ENCODE measurements at places on chromosomes 4 and X. TPM values are rescaled to one million over a fixed set of nuclear protein-coding genes. Genes with fewer than 3 reads are reported as not detected.

PLK4 gene
- total RNA-seq, result 5.8 TPM

XAGE3 gene
- total RNA-seq, result not detected

DNA sequence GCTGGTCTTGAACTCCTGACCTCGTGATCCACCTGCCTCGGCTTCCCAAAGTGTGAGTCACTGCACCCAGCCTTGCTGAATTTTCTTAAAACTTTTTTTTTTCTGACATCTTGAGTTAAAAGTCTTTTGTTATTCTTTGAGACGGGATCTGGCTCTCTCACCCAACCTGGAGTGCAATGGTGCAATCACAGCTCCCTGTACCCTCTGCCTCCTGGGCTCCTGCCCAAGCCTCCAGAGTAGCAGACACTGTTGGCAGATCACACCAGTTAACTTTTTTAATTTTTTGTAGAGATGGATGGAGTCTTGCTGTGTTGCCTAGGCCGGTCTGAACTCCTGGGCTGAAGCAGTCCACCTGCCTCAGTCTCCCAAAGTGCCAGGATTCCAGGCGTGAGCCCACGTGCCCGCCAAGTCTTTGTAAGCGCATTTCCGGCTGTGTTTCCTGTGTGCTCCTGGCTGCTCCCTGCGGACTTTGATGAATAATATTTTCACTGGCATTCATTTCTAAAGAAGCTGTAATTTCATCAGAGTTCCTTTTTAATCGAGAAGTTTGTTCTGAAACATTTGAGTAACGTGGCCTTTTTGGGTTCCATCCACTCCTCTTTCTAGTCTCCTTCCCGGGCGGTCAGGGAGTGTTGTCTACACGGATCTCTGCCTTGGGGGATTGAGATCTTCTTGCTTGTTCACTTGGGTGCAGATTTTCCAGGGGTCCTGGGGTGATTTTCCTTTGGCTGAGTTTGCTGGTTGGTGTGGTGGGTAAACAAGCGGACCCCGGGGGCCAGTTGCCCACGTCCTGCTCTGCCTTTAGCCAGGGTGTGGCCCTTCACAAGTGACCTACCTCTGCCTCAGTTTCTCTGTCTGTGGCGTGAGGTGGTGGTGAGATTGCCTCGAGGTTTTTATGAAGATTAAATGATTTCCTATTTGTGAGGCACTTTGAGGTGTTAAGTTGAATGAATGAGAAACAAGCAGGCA is 44.4 kb downstream of the PCGF3 start:
- peak; percentile 31 for DNase-seq
- H3K27me3 ChIP-seq, result no peaks in the 10 kb centered on the region
- H3K36me3 ChIP-seq, result peaks cover 71% of the 10 kb centered on the region
- H3K4me3 ChIP-seq, result no peak overlapping the region
- H3K27ac ChIP-seq, result peak overlapping the region; percentile 13
- H3K4me1 ChIP-seq, result no peaks in the 10 kb centered on the region

- no peak overlapping the region for H3K27ac ChIP-seq
- no peaks in the 10 kb centered on the region for H3K27me3 ChIP-seq
- H3K4me3 ChIP-seq, result no peak overlapping the region
- no peaks in the 10 kb centered on the region for H3K4me1 ChIP-seq
Observed at GRCh38 chr4:128162434-128162833, 101.3 kb downstream of the LARP1B start.

- DNase-seq, result no peak
- no peaks in the 10 kb centered on the region for H3K27me3 ChIP-seq
- peaks cover 64% of the 10 kb centered on the region for H3K36me3 ChIP-seq
- no peak overlapping the region for H3K27ac ChIP-seq
- no peaks in the 10 kb centered on the region for H3K4me1 ChIP-seq
- H3K4me3 ChIP-seq, result no peak overlapping the region
Observed at GRCh38 chr4:108029731-108030130, 40.0 kb downstream of the HADH start.

GRCh38 chrX:97389761-97390192 is 506.1 kb downstream of the RPA4 start:
- no peak overlapping the region for H3K27ac ChIP-seq
- H3K36me3 ChIP-seq, result no peaks in the 10 kb centered on the region

- no peaks in the 10 kb centered on the region for H3K36me3 ChIP-seq
- no peak overlapping the region for H3K27ac ChIP-seq
- no peaks in the 10 kb centered on the region for H3K27me3 ChIP-seq
- no peak for DNase-seq
- H3K4me3 ChIP-seq, result no peak overlapping the region
Observed at GRCh38 chrX:55648434-55648833, 25.2 kb downstream of the FOXR2 start.

DNA sequence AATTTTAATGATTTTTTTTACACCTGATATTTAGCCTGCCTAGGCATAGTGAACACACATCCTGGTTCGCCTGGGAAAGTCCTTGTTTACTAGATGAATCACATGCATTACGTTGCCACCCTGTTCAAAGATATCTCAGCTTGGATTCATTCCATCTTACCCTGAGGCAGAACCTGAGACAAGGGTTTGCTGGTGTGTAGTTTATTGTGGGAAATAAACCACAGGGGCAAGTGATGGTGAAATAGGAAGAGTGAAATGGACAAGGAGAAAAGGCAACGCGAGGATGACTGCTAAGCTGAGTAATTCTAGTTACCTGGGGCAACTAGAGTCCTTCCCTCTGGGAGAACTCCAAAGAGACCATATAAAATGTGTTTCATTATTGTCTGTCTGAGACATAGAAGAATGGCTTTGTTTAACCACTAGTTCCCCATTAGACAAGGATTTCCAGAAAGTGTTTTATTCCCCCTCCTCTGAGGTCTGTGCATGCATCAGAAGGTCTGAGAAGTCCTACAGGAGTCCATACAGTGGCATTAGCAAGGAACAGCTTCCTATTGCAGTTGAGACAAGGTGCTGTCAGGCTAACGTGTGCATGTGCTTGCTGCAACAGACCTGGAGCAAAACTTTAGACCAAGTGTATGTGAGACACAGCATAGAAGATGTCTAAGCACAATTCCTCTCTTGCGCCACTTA is 797.3 kb upstream of the FRG1 start:
- no peak for DNase-seq
- no peak overlapping the region for H3K27ac ChIP-seq
- H3K27me3 ChIP-seq, result no peaks in the 10 kb centered on the region
- H3K36me3 ChIP-seq, result no peaks in the 10 kb centered on the region

DNA sequence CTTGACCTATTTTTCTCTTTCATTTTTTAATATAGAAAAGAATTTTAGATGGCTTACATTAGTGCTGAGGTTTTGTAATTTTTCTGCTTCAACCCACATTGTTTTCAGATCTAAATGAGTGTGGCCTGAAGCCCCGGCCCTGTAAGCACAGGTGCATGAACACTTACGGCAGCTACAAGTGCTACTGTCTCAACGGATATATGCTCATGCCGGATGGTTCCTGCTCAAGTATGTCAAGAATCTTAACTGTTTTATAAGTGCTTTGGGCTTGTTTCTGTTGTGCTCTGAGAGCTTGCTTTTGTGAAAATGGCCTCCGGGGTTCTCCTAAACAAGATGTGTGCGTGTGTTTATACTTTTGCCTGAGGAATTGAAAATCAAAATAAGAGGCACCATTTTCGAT is 41.6 kb downstream of the NPNT start:
- H3K4me3 ChIP-seq, result no peak overlapping the region
- no peaks in the 10 kb centered on the region for H3K4me1 ChIP-seq
- H3K36me3 ChIP-seq, result no peaks in the 10 kb centered on the region
- no peaks in the 10 kb centered on the region for H3K27me3 ChIP-seq
- DNase-seq, result no peak
- H3K27ac ChIP-seq, result no peak overlapping the region

- no peak for DNase-seq
- no peaks in the 10 kb centered on the region for H3K27me3 ChIP-seq
- H3K4me3 ChIP-seq, result no peak overlapping the region
- no peak overlapping the region for H3K27ac ChIP-seq
- H3K4me1 ChIP-seq, result no peaks in the 10 kb centered on the region
- no peaks in the 10 kb centered on the region for H3K36me3 ChIP-seq
Observed at GRCh38 chr4:150938417-150938816, 76.7 kb downstream of the LRBA start.

DNA sequence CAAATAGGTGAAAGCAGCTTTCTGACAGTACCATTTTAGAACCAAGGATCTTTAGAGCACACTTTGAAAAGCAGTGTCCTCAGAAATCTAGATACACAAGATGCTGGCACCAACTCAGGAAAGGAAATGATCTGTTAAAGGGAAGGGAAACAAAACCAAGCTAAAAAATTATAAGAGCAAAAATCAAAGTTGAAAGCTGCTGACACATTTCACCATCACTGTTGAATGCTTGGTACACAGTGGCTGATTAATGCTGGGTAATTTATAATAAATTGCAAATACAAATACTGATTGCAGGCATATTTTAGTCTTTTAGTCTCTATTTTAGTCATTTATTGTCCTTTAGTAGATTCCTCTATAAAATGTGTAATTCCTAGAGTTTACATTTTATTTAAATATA is 1540.1 kb upstream of the PCDH10 start:
- no peaks in the 10 kb centered on the region for H3K27me3 ChIP-seq
- DNase-seq, result no peak
- H3K4me1 ChIP-seq, result no peaks in the 10 kb centered on the region
- no peaks in the 10 kb centered on the region for H3K36me3 ChIP-seq
